ENCODE measurements at places on chromosomes 12 and 14.

- DNase-seq: peak; percentile 13
Observed at GRCh38 chr14:94570440-94570839, 9.2 kb downstream of the SERPINA4 start.

DNA sequence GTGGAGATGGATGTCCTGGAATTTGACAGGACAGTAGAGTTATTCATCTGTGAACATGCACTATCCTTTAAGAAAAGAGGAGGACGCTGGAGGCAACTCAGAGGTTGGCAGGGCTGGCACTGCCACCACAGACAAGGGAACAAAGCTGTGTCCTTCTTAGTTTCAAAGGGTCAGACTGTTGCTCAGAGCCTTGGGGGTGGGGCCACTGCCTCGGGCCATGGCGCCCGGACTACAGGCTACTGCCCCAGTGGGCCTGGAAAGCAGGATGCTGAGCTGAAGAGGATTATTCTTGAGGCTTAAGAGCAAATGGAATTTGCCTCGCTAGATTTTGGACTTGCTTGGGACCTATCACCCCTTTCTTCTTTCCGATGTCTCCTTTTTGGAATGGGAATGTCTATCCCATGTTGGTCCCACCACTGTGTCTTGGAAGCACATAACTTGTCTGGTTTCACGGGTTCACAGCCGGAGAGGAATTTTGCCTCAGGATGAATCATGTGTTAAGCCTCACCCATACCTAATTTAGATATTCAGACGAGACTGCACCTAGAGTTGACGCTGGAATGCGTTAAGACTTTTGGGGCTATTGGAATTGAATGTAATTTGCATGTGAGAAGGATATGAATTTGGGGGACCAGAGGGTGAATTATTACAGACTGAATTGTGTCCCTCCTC is 114.8 kb upstream of the RFLNA start:
- no peak for DNase-seq

- no peak for DNase-seq
Observed at GRCh38 chr12:59597385-59597781, 1.6 kb downstream of the SLC16A7 start.

DNA sequence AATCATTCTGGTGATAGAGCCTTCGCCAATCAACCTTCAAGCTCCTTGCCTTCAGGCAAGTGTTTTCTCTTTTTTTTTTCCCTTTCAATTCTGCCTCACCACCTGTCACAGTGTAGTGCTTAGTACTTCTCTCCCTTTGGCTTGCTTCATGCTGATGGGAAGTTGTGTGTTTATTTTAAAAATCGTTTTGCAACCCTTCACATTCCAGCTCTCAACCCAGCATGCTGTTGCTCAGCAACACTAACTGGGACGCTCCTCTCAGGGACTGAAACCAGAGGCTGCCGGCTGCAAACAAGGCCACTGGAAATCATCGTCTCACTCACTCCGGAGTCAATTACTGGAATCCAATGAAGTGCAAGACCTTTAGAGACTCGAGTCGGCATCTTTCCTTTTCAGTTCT is 342.7 kb downstream of the PRKD1 start:
- no peak for DNase-seq

DNA sequence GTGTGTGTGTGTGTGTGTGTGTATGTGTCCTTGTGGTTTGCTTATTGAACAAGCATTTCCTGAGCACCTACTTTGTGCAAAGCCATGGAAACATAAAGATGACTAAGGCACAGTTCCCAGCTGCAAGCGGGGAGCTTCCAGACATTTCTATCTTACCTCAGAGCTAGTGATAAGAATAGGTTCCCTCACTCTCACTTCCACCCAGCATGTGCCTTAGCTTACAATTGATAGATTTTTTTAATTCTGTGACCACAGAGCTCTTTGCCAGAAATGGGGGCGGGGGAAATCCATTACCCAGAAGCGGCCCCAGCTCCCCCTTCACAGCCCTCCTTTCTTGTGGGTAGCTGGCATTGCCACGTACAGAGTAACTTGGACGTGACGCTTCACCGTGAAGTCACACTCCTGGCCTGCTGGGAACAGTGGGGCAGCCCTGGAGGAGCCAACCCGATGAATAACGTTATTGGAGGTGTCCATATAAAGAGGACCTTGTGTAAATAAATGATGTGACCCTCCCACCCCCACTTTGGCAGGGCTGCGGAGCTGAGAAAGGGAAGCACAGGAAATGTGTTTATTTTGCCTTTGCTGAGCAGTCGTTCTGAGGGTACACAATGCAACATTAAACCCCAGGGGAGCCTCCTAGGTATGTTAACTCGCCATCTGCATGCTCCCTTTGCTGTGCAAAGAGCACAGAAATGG is 238.9 kb downstream of the CHST11 start:
- no peak for DNase-seq

DNA sequence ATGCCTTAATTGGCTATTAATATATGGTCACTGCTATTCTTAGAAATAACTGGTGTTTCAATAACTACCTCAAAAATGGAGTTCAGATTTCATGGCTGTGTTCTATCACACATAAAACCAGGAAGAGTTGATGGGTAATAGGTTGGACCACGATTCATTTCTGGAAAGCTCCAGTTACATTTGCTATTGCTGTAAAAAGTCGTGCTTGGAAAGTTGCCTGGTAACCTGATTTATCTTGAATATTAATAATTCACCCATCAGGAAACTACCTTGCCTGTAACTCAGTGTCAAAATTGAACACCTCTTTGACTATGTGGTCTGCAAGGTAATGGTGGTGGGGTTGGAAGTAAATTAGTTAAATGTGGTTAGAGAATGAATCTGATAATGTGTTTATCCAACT is 104.7 kb upstream of the IFNG-AS1 start:
- no peak for DNase-seq

GRCh38 chr14:81023095-81023710 is 67.8 kb downstream of the TSHR start:
- DNase-seq: no peak

GRCh38 chr14:53167602-53168328 is 14.6 kb upstream of the DDHD1 start:
- no peak for DNase-seq

DNA sequence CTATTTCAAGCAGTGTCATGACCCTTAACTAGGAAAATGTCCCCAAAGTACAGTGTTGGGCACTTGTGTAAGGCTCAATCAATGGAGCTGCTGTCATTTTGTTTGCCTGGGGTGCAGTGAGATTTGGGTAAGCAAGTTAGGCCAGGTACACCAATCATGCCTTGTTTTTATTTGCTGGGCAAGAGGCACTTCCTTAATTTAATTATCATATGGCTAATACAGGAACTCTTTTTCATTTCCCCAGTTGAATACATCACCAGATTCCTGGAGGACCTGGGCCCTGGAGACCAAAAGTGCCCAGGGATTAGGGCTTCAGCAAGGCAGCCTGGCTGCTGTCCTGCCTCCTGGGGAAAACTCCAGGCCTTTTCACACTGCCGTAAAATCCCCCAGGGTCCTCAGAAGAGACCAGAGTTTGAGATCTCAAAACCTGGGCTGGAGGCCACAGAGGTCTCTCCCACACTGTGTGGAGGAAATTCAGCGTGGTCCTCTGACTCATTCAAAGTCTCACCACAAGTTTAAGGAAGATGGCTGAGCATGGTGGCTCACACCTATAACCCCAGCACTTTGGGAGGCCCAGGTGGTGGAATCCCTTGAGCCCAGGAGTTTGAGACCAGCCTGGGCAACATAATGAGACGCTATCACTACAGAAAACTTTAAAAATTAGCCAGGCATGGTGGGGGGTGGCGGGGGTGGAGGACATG is 28.4 kb upstream of the FOXN3 start:
- DNase-seq: no peak

DNA sequence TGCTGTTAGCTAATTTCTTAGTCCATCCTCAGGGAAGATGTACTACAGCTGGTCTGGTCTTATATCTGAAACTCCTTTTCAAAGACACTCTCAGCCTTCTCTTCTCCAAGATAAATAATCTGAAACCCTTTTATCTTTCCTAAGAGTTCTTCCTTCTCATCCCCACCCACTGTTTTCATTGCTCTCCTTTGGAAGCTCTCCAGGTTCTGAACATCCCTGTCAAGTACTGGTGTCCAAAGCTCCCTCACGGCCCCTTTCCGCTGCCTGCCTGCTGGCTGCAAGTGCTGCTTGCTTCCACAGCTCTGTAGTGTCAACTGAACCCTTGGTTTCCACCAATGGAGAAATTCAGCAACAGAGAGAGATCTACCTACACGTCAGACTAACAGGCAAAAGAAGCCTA is 6.6 kb upstream of the SLC6A13 start:
- no peak for DNase-seq

GRCh38 chr12:2334689-2335088 is 281.9 kb downstream of the CACNA1C start:
- DNase-seq: no peak

DNA sequence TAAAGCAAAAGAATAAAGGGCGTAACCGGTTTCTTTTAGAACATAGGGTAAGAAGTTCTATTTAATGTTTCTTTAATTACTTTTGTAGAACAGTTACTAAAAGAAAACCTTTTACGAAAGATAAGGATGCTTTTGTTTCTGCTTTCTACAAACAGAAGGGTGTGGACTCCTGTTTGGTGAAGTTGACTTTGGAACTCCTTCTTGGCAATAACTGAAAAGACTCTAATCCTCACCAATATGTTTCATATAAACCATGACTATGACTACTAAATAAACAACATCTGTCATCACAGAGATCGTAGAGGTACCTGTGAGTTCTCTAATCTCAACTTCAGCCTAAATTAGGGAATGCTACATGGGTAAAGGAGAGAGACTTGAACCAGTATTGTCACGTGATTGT is 210.8 kb upstream of the FLRT2 start:
- no peak for DNase-seq

GRCh38 chr12:116971222-116971621 is 60.5 kb downstream of the FBXW8 start:
- no peak for DNase-seq

DNA sequence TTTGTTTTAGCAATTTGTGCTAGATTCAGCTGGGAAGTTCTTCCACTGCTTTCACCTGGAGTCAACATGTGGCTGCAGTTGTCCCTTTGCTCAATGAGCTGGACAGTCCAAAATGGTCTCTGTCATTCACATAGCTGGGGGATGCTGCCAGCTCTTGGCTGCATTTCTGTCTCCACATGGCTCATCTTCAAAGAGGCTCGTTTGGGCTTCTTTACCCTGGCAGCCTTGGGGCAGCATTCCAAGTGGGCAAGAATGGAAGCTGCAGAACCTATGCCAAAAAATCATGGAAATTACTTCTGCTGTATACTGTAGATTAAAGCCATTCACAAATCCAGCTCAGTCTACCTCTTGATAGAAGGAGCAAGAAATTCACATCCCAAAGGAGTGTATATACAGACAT is 199.1 kb downstream of the SLC5A8 start:
- DNase-seq: no peak

- no peak for DNase-seq
Observed at GRCh38 chr12:82438356-82438755, 80.0 kb downstream of the METTL25 start.

DNA sequence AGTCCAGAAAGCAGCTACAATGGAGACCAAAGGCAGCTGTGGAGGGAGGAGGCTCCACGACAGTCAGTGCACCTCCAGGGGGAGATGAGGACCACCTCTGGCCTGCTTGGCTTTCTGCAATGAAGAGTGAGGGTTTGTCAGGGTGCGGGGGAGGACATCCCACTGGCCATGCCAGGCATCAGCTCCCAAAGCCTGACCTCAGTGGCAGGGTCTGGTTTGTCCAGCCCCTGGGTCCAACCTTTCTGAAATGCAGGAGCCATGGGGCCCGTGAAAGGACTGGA is 35.2 kb downstream of the SLC6A12 start:
- no peak for DNase-seq

DNA sequence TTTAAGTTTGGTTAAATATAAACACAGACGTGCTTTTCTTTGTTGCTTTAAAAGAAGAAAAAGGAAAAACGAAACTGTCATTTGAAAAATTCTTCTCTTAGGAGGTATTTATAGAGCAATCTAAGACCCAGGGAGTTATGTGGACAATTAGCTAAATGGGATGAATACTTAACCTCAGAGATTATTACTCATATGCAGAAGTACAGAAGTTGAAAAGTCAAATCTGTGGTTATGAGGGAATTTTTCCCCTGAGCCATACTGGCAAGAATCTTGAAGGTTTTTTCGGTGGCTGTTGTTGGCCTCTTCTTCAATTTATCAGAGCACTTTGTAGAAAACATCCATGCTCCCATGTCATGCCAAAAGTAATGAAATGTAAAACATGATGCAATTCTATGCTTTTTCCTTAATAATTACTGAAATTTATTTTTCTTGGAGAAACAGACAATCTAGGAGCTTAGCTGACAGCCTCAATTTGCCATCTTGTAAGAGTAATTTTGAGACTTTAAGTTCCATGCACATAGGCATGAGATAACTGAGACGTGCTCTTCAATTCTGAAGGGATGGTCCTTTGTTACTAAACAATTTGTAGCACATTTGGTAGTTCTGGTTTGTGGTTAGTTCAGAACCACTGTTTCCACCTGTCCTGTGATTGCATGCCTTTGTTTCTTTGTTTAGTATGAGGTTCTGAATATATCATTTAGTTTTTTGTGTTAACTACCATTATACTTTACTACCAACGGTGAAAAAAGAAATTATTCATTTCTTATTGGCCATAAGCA is 126.6 kb downstream of the BCAT1 start:
- DNase-seq: no peak

DNA sequence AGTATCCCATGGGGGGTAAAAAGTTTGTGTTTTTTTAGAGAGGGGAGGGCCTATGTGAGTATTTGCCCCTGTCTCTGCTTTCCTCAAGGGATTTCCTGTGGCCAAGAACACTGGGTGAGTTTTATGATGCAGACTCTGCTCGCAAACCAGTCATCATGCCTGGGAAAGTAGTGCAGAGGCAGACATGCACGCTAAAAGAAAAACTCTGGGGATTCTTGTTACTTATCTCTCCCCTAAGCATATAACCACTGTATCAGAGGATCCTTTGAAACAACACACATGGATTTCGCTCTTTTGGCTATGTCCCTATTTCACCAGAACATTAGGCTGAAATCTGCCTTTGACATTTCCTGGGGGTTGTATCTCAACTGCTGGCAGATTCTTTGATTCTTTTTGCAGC is 1845.8 kb upstream of the SEL1L start:
- DNase-seq: no peak

DNA sequence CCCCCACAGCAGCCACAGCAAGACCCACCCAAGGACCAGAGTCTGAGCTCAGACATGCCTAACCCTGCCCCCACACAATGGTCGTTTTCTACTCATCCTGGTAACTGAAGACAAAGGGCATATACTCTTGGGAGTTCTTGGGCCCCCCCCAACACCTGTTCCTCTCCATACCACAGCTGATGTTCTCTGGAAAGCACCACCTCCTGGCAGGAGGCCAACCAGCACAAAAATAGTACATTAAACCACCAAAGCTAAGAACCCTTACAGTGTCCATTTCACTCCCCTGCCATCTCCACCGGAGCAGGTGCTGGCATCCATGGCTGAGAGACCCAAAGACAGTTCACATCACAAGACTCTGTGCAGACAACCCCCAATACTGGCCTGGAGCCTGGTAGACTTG is 80.6 kb upstream of the DAAM1 start:
- no peak for DNase-seq

DNA sequence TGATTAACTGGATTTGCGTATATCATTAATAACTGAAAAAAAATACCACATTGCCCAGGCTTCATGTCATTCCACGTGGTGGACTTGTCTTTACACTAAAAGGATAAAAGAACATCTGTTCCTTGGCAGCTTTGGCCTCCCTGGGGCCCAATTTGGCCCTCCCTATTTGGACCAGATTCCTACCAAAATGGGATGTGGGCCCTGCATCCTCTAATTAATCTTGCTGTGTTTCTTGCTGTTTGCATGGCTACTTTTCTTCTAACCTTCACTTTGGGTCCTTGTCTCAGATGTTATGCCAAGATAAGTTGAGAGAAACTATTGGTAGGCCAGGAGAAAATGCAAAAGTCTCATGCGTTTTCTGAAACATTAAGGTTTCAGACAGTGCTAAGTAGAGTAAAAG is 57.5 kb downstream of the PTHLH start:
- no peak for DNase-seq
